ENCODE measurements at places on chromosomes 6 and 20.

GRCh38 chr20:366041-366718, 14.4 kb upstream of the TRIB3 start:
- no peak for DNase-seq

DNA sequence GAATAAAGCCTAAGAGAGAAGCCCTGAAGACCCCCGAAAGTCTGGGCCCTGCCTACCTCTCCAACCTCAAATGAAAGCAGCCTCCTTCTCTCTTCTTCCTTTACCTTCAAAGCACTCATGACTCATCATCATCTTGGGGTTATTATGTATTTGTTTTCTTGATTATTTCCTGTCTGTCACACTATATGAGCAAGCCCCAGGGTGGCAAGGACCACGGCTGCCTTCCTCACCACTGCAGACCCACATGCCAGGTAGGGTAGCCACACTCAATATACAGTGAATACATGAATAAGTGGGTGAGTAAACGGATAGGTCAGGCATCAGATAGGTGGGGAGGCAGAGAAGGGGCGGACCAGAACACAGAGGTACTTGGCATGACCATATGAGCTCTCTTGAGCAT, 8.8 kb downstream of the WFDC3 start:
- DNase-seq, result no peak

- no peak for DNase-seq
These were observed 190.3 kb downstream of the ZDHHC14 start for GRCh38 chr6:157571269-157571668.

- DNase-seq, result no peak
These were observed 33.4 kb downstream of the NCOA3 start for GRCh38 chr20:47535088-47535487.

DNA sequence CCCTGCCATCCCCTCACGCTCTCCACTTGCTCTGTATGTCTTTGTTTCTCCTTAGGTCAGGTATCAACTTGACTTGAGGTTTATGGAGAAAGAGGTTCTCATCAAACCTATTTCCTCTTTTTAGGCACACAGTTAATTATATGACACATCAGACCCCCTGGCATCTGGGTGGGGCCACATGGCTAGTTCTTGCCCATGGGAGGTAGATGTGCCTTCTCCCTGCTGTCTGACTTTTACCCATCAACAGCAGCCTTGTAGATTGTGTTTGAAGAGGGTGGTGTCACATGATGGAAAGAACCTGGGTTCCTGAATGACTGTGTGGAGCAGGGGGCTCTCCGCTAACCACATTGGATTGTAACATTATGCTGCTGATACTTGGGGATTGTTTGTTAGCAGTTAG, 7.2 kb upstream of the UQCC2 start:
- DNase-seq, result no peak

GRCh38 chr6:104118274-104118673, 741.4 kb downstream of the HACE1 start:
- no peak for DNase-seq

GRCh38 chr6:28653876-28654275, 128.2 kb downstream of the GPX5 start:
- no peak for DNase-seq

GRCh38 chr6:158232316-158233213, 64.4 kb downstream of the GTF2H5 start:
- no peak for DNase-seq

- DNase-seq, result no peak
These were observed 11.3 kb upstream of the TMEM181 start for GRCh38 chr6:158548418-158549161.

- no peak for DNase-seq
These were observed 140.3 kb upstream of the AGPAT4 start for GRCh38 chr6:161414180-161414579.

GRCh38 chr6:96683819-96684528, 121.0 kb downstream of the FHL5 start:
- no peak for DNase-seq

DNA sequence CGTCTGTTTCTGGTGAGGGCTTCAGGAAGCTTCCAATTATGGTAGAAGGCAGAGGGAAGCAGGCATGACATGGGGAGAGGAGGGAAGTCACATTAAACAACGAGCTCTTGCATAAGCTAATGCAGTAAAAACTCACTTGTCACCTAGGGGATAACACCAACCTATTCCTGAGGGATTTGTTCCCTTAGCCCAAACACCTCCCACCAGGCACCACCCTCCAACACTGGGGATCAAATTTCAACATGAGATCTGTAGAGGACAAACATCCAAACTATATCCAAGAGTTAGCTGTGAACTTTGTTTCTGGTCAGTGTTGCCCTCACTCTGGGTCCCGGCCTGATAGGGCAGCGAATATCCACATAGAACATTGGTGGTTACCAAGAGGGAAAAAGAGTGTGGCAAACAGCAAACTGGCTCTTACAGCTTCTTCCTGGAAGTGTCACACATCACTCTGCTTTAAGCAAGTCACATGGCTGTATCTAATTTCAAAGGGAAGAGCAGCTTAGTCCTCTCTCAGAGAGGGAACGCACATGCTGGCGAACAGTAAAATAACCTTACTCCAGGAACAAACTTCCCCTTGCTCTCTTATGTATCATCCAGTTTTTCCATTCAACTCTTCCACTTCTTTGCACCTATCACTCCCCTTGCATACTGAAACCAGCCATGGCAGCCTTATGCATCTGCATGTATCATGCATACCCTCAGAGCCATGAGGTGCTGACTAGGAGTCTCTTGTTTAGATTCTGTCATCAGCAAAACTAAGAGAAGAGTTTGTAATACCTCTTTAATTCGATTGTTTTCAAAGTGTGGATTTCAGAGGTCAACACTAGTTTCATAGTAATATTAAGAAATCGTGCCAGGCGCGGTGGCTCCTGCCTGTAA, 4.8 kb upstream of the MOCS1 start:
- no peak for DNase-seq

DNA sequence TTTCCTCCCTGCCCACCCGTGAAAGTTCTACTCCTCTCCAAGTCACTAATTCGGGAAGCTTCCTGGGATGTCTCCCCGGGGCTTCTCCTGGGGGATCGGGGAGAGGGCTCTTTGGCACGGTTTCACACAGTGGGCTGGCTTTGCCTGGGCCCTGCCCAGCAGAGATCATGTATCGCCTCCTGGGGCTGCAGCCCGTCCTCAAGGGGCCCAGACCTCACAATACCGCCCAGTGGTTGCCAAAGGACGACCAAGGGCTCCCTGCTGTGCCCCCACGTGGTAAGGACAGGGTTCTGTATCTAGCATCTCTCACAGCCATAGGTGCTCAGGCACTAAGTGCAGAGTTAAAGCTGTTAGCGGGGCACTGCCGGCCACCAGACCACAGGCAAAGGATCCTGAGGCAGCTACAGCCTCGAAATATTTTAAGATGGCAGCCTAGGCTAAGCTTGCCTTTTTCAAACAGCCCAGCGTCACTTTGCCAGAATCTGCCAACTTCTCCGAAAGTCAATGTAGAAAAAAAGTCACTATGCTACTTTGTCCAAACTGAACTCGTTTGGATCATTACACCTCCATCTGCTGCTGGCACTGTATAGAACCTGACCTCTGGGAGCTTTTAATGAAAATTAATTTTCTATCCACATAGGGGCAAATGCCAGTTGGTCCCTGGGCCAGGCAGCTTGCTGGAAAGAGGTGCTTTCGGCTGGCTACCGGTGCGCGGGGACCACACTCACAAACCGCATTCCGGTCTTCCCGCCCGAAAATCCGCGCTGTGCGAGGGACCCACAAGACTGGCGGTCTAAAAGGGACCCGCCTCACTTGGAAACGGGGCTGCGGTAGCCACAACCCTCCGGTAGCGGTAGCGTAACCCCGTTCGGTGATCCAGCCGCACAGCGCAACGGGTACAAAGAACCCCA, 1.3 kb upstream of the NNAT start:
- no peak for DNase-seq

GRCh38 chr6:157952861-157953351, 28.8 kb upstream of the SYNJ2 start:
- DNase-seq, result no peak
